Fibroblast of mammary gland (primary cell): ENCODE measurements at places on chromosomes 1 and 21.

DNA sequence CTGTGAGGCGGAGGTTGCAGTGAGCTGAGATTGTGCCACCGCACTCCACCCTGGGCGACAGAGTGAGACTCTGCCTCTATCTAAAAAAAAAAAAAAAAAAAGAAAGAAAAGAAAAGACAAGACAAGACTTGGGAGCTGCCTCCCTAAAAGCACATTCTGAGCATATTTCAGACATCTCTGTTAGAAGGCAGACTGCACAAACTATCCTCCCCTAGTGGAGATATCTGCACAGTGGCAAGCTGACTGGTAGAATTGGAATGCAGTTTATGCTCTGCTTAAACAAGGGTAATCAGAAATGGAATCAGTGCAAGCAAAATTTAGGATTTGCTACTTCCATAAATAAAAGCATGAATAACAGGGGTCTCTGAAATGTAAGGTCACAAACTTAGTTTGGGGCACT, 31.8 kb downstream of the GNG4 start:
- DNase-seq, result peak; percentile 38

- peak; percentile 53 for DNase-seq
Observed at GRCh38 chr1:78779831-78780230, 130.2 kb downstream of the IFI44 start.

DNA sequence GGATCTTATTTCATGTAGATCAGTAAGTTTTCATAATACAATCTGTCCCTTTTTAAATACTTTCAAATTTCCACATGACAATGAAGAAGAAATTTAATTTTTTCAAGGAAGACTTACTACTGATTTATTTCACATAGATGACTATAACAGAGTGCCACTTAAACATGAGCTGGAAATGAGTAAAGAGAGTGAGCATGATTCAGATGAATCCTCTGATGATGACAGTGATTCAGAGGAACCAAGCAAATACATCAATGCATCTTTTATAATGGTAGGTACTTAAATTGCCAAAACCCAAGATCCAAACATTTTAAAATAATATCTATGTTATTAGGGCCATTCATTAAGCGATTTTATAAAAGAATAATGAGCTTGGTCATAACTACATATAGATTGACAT, 110.4 kb downstream of the PTPRC start:
- DNase-seq, result peak; percentile 60

DNA sequence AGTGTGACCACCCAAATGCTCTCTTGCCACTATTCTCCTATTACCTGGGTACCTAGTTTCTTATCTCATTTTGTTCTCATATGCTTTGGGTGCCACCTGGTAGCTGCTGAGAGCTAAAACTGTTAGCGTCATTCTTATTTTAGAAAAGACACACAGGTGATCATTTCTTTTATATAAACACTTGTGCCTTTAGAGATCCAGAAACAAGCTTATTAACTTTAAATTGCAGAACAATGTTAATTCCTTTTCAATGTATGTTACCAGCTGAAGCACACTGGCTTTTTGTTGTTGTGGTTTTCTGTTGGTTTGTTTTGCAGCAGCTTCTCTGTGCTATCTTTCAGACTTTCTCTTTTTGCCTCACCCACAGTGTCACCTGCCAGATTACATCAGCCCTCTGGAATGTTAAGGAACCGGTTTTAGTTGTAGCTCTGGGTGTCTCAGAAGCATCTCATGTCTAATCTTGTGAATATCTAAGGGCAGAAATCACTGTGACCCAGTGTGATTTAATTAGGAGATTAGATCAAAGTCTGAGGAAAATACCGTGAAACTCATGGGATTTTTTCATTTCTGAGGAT, 43.4 kb upstream of the SLC19A2 start:
- no peak for DNase-seq
